ENCODE measurements at places on chromosomes 7 and 10. TPM values are rescaled to one million over a fixed set of nuclear protein-coding genes. Genes with fewer than 3 reads are reported as not detected.
A peak's percentile ranks its signal among the peaks of the same experiment; 100 is the strongest.

DNA sequence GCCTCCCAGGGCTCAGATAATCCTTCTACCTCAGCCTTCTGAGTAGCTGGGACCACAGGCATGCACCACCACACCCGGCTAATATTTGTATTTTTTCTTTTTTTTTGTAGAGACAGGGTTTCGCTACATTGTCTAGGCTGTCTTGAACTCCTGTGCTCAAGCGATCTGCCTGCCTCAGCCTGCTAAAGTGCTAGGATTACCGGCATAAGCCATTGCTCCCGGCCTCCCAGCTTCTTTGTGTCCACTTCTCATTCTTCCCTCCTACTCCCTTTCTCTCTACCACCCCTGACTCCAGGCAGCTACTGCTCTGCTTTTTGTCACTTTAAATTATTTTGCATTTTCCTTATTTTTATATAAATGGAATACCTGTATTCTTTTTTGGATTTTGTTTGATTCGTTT, 83.4 kb downstream of the PALS2 start:
- H3K36me3 ChIP-seq, result no peaks in the 10 kb centered on the region
- peaks cover 3% of the 10 kb centered on the region for H3K4me1 ChIP-seq
- H3K4me3 ChIP-seq, result no peak overlapping the region
- H3K27me3 ChIP-seq, result no peaks in the 10 kb centered on the region
- DNase-seq, result no peak

DNA sequence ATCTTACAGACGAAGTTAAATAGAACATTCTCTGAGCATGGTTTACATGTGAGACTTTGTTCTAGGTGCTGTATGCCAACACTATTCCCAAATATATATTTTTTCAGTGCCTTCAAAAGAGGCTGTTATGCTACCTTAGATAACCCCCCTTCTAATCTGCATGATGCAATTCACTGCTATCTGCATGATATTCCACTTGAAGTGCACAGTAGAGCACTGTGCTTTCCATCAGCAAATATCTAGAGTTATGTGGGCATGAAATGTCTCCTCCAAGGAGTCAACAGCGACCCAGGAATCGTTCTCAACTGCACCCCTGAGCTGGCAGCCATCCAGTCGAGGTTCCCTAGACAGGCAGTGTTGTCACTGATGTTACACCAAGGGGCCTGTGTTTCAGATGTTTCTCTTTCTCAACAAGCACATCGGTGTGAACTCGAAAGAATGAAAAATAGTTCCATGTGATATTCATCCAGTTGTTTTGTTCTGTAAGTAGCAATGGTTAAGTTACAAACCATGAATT, 88.3 kb downstream of the PDE1C start:
- H3K27me3 ChIP-seq, result peaks cover 5% of the 10 kb centered on the region
- H3K36me3 ChIP-seq, result peaks cover 3% of the 10 kb centered on the region
- H3K4me1 ChIP-seq, result peaks cover 11% of the 10 kb centered on the region
- H3K4me3 ChIP-seq, result no peak overlapping the region
- H3K27ac ChIP-seq, result no peak overlapping the region

DNA sequence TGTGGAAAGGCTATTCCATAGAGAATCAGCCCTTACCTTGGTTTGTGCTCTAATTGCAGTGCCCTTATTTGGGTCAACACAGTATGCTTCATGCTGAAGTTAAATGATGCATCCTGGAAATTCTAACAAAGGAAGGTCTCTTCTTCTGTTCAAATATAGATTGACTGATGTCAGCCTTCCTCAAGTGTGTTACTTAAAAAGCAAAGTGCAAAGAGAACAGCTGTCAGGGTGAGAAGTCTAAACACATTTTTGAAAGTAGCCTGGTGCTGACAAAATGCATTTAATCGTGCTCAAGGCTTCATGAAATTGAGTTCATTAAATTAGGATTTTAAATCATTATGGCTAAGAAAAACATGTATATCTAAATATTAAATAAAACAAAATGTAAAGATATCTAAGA, 19.5 kb downstream of the AGR2 start:
- H3K4me3 ChIP-seq, result no peak overlapping the region
- no peaks in the 10 kb centered on the region for H3K4me1 ChIP-seq
- H3K27me3 ChIP-seq, result no peaks in the 10 kb centered on the region
- H3K36me3 ChIP-seq, result peaks cover 22% of the 10 kb centered on the region
- H3K27ac ChIP-seq, result no peak overlapping the region

Gene ANXA8L1
- total RNA-seq, result not detected

DNA sequence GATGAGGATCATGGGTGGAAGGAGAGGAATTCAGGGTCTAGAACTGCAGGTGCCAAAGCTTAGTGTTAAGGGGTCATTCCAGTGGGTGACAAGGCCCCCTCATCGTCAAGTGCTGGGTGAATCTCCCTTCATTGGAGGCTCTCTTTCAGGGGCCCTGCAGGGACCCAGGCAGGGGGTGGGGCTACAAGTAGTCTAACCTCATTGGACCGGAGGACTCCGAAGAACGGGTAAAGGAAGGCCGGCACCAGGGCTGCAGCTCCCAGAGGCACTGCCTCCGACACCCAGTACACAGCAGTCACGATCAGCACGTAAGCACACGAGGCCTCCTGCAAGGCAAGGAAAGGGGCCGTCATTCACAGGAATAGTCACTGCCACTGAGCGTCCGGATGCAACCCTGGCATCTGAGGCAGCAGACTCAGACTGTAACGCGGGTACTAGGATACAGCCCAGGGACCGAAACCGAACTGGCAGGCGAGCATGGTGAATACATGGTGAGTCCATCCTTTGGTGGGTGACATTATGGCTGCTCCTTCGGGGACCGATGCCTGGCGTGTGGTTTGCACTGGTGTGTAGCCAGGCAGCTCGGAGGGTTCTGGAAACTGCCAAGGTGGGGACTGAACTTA, 6.7 kb downstream of the SLC13A4 start:
- no peaks in the 10 kb centered on the region for H3K27me3 ChIP-seq
- H3K27ac ChIP-seq, result no peak overlapping the region
- no peak overlapping the region for H3K4me3 ChIP-seq
- no peaks in the 10 kb centered on the region for H3K4me1 ChIP-seq
- DNase-seq, result no peak

DNA sequence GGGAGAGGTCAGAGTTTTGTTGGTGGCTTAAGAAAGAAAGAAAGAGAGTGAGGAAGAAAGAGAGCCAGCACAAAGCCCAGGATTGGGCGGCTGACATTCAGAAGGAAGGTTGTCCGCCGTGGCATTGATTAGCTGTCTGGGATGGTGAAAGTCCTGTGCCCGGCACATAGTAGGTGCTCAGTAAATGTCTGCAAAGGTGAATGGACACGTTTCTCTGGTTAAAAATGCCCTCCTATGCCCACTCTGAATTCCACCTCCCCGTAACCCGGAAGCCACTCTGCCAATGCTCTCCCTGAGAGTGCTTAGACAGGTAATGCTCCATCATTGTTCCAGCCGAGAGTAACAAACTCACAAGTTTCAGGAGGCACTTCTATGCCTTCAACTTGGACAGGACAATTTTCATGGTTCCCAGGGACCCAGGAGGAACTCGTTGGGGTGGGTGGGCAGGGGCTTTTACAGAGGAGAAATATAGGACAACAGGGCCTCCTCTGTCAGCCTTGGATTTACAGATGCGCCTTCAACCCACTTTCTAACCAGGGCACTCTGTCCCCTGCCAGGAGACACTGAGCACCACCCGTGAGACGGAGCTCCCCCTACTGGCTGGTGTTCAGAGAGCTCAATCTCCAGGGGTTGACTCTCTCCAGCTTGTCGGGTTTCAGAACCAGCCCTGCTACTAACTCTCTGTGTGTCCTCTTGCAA, 411.5 kb upstream of the ZMIZ1 start:
- peak; percentile 78 for DNase-seq
- H3K27ac ChIP-seq, result no peak overlapping the region
- no peak overlapping the region for H3K4me3 ChIP-seq

Gene ICA1
- 91.4 TPM for total RNA-seq

DNA sequence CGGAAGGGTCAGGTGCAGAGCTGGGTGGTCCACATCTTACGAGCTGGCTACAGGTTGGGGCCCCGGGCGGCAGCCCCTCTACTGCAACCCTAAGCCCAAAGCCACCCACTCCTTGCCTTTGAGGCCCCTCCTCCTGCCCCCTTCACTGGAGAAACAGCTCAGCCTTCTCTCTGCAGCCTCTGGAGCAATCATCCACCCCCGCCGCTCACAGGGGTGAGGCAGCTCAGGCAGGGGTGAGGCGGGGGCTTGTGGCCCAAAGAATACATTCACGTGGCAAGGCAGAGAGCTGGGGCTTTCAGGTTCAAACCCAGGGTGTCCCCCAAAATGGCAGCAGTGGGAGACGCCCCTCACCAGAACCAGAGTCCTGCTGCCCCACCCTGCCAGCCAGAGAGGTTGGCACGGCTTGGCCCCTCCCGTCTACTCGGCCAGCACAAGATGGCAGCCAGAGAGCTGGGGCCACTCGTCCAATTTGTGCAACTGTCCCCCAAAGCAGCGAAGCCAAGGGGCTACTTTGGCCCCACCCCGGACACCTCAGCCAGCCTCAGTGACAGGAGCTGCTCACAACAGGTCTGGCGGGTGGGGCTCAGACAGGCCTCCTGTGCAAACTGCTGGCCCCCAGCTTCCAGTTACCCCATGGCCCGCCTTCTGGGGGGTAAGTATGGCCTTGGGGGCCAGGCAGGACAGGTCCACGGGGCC, 7.2 kb downstream of the GNB2 start:
- peaks cover 17% of the 10 kb centered on the region for H3K36me3 ChIP-seq
- H3K27me3 ChIP-seq, result peaks cover 12% of the 10 kb centered on the region
- no peak overlapping the region for H3K4me3 ChIP-seq

- peaks cover 21% of the 10 kb centered on the region for H3K27me3 ChIP-seq
- DNase-seq, result no peak
- H3K4me3 ChIP-seq, result no peak overlapping the region
Measured at GRCh38 chr10:101284744-101285463, 55.6 kb upstream of the LBX1 start.

DNA sequence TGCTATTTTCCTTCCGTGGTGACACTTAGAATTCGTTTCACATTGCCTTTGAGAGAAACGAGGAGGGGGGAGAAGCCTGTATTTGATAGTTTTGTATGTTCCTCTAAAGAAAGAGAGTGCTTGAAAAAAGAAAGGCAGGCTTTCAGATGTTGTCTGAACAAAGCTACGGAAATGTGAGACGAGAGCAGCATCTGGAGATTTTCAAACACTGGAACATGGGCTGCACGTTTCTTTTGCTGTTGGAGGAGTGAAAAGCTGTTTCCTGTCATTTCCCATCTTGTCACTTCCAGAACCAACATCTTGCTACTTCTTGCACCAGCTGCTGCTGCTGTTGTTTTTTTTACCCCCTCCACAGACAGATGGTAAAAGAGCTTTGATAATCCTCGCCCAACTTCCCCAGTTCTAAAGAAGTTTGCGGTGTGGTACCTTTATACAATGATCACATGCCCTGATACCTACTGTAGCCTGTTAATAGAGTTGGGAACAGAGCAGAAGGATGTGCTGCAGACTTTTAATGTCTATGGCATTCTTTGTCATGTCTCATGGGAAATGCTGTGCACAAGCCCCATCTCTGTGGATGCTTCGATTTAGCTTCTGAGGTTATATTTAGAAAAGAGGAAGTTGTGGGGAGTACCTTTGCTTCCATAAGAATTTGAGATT, 408.1 kb downstream of the AUTS2 start:
- no peak overlapping the region for H3K4me3 ChIP-seq
- DNase-seq, result no peak
- H3K4me1 ChIP-seq, result peaks cover 18% of the 10 kb centered on the region

- H3K4me3 ChIP-seq, result no peak overlapping the region
- H3K4me1 ChIP-seq, result no peaks in the 10 kb centered on the region
- H3K27ac ChIP-seq, result no peak overlapping the region
- H3K27me3 ChIP-seq, result peaks cover 22% of the 10 kb centered on the region
Measured at GRCh38 chr7:157930441-157930840, 593.6 kb downstream of the DNAJB6 start.

Gene LLCFC1
- not detected for total RNA-seq

- peaks cover 23% of the 10 kb centered on the region for H3K36me3 ChIP-seq
- peaks cover 21% of the 10 kb centered on the region for H3K27me3 ChIP-seq
- peaks cover 49% of the 10 kb centered on the region for H3K4me1 ChIP-seq
- no peak for DNase-seq
Measured at GRCh38 chr10:73867871-73868631, 6.3 kb downstream of the CAMK2G start.

DNA sequence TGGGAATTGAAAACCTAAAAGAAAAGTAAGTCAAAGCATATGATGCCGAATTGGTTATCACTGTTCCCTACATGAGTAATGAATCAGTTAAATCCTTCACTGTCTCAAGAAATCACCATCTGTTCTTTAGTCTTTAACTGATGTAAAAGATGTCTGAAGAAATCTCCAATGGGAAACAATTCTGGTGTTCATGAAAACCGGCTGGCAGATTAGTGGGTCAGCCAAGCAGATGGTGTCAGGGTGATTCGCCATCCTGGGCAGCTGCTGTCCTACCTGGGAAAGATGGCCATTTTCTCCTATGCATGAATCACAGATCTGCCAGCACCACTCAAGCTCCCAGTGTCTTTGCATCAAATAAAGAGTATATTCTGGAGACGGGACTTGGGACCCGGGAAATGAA, 925.2 kb upstream of the GHITM start:
- no peak overlapping the region for H3K4me3 ChIP-seq
- peaks cover 14% of the 10 kb centered on the region for H3K4me1 ChIP-seq
- no peaks in the 10 kb centered on the region for H3K36me3 ChIP-seq
- peaks cover 1% of the 10 kb centered on the region for H3K27me3 ChIP-seq
- no peak for DNase-seq

Gene CLEC5A
- not detected for total RNA-seq

Gene SEMA3D
- total RNA-seq, result 1.8 TPM

- H3K27me3 ChIP-seq, result peaks cover 1% of the 10 kb centered on the region
- peak overlapping the region; percentile 14 for H3K27ac ChIP-seq
- no peak for DNase-seq
- H3K4me3 ChIP-seq, result no peak overlapping the region
- no peaks in the 10 kb centered on the region for H3K36me3 ChIP-seq
Measured at GRCh38 chr10:113450046-113450804, 102.6 kb upstream of the HABP2 start.

DNA sequence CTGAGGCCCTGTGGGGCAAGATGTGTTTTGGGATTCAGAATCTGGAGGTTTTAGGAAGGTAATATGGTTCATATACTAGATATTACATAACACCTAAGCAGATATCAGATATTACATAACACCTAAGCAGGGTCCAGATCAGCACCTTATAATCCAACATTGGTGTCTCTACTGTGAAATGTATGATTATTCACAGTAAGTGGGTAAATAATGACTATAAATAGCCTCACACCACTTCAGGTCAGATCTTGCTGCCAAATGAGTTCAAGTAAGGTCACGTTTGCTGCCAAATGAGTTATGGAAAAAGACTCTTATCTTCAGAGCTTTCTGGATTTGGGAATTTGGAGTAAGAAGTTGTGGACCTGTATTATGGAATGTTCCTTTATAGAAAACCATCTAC, 14.6 kb downstream of the ADRB1 start:
- no peaks in the 10 kb centered on the region for H3K4me1 ChIP-seq
- no peak for DNase-seq
- H3K4me3 ChIP-seq, result no peak overlapping the region
- no peaks in the 10 kb centered on the region for H3K27me3 ChIP-seq

Gene TSPAN12
- total RNA-seq, result 20.3 TPM

- DNase-seq, result peak; percentile 65
- H3K36me3 ChIP-seq, result no peaks in the 10 kb centered on the region
- H3K27me3 ChIP-seq, result peaks cover 2% of the 10 kb centered on the region
- peak within 1 kb of the TSS; percentile 85 for H3K4me3 ChIP-seq
Measured at GRCh38 chr7:19772841-19773760, at the start of gene TMEM196. TMEM196 (minus strand) TSS chr7:19773617; CDS start chr7:19772696, 921 bp downstream.

- no peak overlapping the region for H3K27ac ChIP-seq
- peaks cover 5% of the 10 kb centered on the region for H3K27me3 ChIP-seq
- H3K4me3 ChIP-seq, result no peak overlapping the region
- peaks cover 7% of the 10 kb centered on the region for H3K36me3 ChIP-seq
- H3K4me1 ChIP-seq, result peaks cover 5% of the 10 kb centered on the region
Measured at GRCh38 chr10:43595739-43596298, 10.4 kb upstream of the ZNF485 start.

All from endothelial cell (in vitro differentiated cells).